ENCODE measurements at places on chromosomes 13 and 19. TPM values are rescaled to one million over a fixed set of nuclear protein-coding genes. Genes with fewer than 3 reads are reported as not detected.

DNA sequence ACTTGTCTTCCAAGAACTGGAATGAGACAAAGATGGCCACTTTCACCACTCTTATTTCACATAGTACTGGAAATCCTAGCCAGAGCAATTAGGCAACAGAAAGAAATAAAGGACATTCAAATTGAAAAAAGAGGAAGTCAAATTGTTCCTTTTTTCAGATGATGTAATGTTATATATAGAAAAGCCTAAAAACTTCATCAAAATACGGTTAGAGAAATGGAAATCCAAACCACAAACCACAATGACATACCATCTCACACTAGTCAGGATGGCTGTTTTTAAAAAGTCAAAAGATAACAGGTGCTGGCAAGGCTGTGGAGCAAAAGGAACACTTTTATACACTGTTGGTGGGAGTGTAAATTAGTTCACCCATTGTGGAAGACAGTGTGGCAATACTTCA is 113.3 kb upstream of the SPRY2 start:
- no peaks in the 10 kb centered on the region for H3K36me3 ChIP-seq
- no peaks in the 10 kb centered on the region for H3K4me1 ChIP-seq
- H3K4me3 ChIP-seq = no peak overlapping the region

DNA sequence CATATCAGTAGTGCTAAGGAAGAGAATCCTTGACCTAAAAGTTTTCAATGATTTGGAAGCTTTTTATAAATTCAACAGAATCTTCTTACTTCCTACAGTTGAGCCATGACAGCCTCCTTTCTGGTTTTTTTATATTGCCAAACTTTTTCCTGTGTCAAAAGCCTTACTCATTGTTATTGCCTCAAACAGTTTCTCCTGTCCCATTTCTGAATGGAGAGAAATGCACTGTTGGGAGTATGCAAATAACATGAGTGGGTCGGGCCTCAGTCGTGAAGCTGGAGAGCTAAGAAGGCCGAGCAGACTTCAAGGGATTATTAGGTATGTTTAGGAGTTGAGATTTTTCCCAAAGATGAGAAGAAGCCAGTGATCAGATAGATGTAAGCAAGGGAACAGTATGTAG is 766.4 kb upstream of the KLHL1 start:
- H3K4me3 ChIP-seq = no peak overlapping the region
- H3K36me3 ChIP-seq = no peaks in the 10 kb centered on the region
- no peaks in the 10 kb centered on the region for H3K4me1 ChIP-seq
- no peak overlapping the region for H3K27ac ChIP-seq
- DNase-seq = no peak

GRCh38 chr13:35387682-35388250 is 88.7 kb downstream of the MAB21L1 start:
- H3K4me3 ChIP-seq = no peak overlapping the region
- no peaks in the 10 kb centered on the region for H3K36me3 ChIP-seq
- H3K27ac ChIP-seq = no peak overlapping the region
- no peak for DNase-seq

- H3K27ac ChIP-seq = no peak overlapping the region
- H3K27me3 ChIP-seq = no peaks in the 10 kb centered on the region
- no peaks in the 10 kb centered on the region for H3K4me1 ChIP-seq
- no peaks in the 10 kb centered on the region for H3K36me3 ChIP-seq
- no peak overlapping the region for H3K4me3 ChIP-seq
These were observed 14.7 kb downstream of the TEX30 start for GRCh38 chr13:102758842-102759241.

GRCh38 chr19:48796298-48797083 is 14.3 kb downstream of the BCAT2 start:
- peak overlapping the region; percentile 9 for H3K27ac ChIP-seq
- DNase-seq = no peak
- peaks cover 3% of the 10 kb centered on the region for H3K4me1 ChIP-seq

Gene MLLT1
- 14.4 TPM for polyA plus RNA-seq

Gene ARMC6
- 23.0 TPM for polyA plus RNA-seq

Gene FCAR
- not detected for polyA plus RNA-seq

Gene STAP2
- polyA plus RNA-seq = 1.7 TPM

Gene FUT3
- polyA plus RNA-seq = not detected

DNA sequence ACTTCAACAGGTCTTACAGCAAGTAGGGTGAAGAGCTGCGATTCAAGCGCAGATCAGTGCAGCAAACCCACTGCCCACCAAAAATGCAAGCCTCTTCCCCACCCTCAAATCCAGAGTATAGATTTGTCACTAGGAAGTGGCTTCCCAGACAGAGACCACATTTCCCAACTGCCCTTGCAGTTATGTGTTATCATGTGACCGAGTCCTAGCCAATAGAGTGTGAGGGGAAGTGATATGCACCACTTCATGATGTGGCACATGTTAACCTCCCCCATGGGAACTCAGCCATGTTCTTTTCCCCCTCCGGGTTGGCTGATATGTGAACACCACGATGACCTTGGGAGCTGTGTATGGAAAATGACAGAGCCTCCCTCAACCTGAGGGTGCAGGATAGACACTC is 50.8 kb downstream of the MBD3L2B start:
- H3K27ac ChIP-seq = no peak overlapping the region
- H3K27me3 ChIP-seq = no peaks in the 10 kb centered on the region
- no peaks in the 10 kb centered on the region for H3K4me1 ChIP-seq
- DNase-seq = no peak
- no peaks in the 10 kb centered on the region for H3K36me3 ChIP-seq

- H3K27ac ChIP-seq = peak overlapping the region; percentile 95
- H3K4me3 ChIP-seq = peak overlapping the region; percentile 91
- no peak for DNase-seq
These were observed 1.6 kb downstream of the REXO1 start for GRCh38 chr19:1846517-1847204.

Gene PPP1R13L
- polyA plus RNA-seq = 1.2 TPM

Gene CEACAM4
- polyA plus RNA-seq = not detected

GRCh38 chr19:42433503-42434260 is 6.5 kb upstream of the LIPE start:
- no peak overlapping the region for H3K4me3 ChIP-seq
- no peaks in the 10 kb centered on the region for H3K27me3 ChIP-seq
- H3K36me3 ChIP-seq = no peaks in the 10 kb centered on the region

GRCh38 chr13:35687336-35687735 is 210.8 kb upstream of the MAB21L1 start:
- no peak overlapping the region for H3K27ac ChIP-seq
- H3K4me3 ChIP-seq = no peak overlapping the region
- no peak for DNase-seq
- H3K36me3 ChIP-seq = no peaks in the 10 kb centered on the region
- no peaks in the 10 kb centered on the region for H3K27me3 ChIP-seq

GRCh38 chr13:103517066-103517767 is 451.0 kb upstream of the SLC10A2 start:
- no peaks in the 10 kb centered on the region for H3K36me3 ChIP-seq
- DNase-seq = no peak
- no peaks in the 10 kb centered on the region for H3K4me1 ChIP-seq
- no peaks in the 10 kb centered on the region for H3K27me3 ChIP-seq

- DNase-seq = peak; percentile 13
- H3K36me3 ChIP-seq = no peaks in the 10 kb centered on the region
- no peaks in the 10 kb centered on the region for H3K4me1 ChIP-seq
- H3K27me3 ChIP-seq = no peaks in the 10 kb centered on the region
- no peak overlapping the region for H3K4me3 ChIP-seq
These were observed 671.0 kb downstream of the PCDH9 start for GRCh38 chr13:66559093-66559492.

GRCh38 chr13:70923863-70924752 is 815.9 kb upstream of the KLHL1 start:
- no peaks in the 10 kb centered on the region for H3K36me3 ChIP-seq
- peak; percentile 44 for DNase-seq
- no peaks in the 10 kb centered on the region for H3K4me1 ChIP-seq
- no peak overlapping the region for H3K4me3 ChIP-seq
- H3K27ac ChIP-seq = no peak overlapping the region

DNA sequence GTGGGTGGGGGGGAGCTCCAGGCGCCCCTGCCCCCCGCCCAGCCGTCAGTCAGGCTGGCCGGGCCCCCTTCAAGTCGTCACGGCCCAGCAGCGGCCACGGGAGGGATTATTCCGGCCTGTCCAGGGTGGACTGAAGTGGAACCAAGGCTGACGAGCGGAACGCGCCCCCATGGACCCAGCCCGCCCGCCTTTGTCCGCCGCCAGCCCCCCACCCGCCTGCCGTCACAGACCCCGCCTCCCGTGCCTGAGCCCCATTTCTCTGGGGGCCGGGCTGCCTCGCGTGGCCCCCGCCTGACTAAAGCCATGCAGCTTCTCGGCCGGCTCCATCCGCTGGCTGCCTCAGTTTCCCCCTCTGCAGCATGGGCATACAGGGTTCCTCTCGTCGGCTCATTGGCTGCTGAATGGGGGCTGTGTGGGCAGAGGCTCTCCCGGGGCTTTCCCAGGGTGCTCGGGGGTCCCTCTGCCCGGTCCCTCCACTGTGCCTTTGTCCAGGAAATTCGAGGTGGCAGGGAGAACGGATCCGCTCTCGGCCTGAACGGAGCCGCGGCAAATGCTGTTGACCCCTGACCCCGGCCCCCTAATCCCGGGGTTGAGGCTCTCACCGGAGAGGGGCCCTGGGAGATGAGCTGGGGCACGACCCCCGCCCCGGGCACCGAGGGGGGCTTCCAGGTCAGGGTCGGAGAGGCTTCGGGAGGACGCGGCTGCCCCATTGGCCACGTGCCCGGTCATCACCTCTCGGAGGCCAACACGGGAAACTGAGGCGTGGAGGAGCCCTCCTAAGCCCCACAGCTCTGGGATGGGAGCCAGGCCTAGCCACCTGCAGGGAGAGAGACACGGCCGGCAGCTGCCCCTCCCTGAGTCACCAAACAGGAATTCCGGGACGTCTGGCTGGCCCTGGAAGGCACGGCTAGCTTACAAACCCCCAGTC is 27.4 kb downstream of the EFNA2 start:
- no peak overlapping the region for H3K4me3 ChIP-seq
- H3K27ac ChIP-seq = no peak overlapping the region
- DNase-seq = peak; percentile 77
- H3K27me3 ChIP-seq = peaks cover 17% of the 10 kb centered on the region

DNA sequence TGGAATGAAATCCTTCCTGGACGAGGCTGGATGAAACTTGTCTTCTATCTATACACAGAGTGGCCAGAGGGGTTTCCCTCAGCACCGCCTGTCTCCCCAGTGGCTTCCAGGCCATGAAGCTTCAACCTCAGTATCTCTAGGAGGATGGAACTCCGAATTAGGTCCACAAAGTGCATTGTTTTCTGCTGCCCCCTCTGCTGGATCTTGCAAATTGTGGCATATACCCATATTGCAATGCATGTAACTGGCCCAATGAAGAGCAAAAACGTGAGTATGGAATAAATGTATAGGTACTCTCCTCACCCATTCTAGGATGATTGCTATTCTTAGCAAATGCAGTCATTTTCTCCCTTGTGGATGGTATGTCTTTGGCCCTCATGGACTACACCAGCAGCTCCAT is 14.7 kb upstream of the LILRB4 start:
- H3K27me3 ChIP-seq = no peaks in the 10 kb centered on the region
- no peaks in the 10 kb centered on the region for H3K36me3 ChIP-seq
- no peaks in the 10 kb centered on the region for H3K4me1 ChIP-seq

DNA sequence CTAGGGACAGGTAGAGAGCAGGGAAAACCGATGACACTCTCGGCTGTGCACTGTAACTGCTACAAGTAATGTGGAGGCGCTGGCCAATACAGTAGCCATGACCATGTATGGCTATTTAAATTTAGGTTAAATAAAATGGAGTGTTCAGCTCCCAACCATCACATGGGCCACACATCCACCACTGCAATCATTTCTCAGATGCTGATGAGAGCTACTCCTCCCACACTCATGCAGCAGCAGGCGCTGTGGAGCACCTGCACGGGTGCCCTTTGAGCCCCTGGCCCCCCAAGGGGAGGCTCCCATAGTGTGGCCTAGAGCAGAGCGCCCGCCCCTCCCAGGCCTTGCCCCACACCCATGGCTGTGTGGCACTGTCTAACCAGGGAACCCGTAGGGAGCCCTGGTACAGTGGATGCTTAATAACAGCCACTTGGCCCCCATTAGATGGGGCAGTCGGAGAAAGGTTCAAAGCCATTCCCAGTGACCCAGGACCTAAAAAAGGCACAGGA is 6.0 kb downstream of the ACP4 start:
- no peaks in the 10 kb centered on the region for H3K27me3 ChIP-seq
- no peak overlapping the region for H3K27ac ChIP-seq
- DNase-seq = no peak
- no peak overlapping the region for H3K4me3 ChIP-seq

DNA sequence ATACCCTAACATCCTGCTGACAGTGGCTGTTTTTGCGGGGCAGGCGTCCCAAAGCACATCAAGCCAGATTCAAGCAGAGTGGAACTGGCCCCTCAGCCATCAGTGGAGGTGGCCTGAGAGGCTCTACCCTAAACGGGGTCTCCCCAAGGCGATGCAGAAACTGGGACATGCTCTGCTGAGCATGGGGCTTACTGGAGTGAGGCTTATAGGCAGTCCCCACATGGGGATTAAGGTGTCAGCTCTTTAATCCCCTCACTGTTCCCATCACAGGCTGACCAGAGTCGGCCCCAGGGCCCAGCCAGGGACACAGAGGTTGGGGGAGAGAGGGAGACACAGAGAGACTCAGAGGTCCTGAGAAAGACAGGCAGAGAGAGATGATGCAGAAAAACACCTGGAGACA is 17.0 kb downstream of the CYP2F1 start:
- DNase-seq = no peak
- no peak overlapping the region for H3K27ac ChIP-seq
- H3K4me1 ChIP-seq = no peaks in the 10 kb centered on the region
- no peaks in the 10 kb centered on the region for H3K36me3 ChIP-seq

DNA sequence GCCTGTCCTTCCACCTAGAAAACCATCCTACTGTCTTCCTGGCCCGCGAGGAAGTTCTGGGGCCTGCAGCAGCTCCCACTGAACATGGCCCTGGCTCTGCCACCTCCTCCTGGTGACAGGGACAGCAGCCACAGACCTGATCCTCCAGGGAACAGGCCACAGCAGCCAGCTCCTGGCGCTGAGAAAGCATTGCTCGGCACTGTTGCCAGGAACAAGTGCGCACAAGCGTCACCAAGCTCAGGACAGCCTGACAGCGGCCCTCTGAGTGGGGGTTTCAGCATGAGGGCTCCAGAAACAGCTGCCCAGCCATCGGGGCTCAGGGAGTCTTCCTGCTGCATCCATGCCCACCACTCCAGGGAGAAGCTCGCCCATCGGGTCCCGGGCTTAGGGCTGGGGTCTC is 21.9 kb downstream of the AP3D1 start:
- no peaks in the 10 kb centered on the region for H3K27me3 ChIP-seq
- H3K4me3 ChIP-seq = no peak overlapping the region
- no peaks in the 10 kb centered on the region for H3K4me1 ChIP-seq

DNA sequence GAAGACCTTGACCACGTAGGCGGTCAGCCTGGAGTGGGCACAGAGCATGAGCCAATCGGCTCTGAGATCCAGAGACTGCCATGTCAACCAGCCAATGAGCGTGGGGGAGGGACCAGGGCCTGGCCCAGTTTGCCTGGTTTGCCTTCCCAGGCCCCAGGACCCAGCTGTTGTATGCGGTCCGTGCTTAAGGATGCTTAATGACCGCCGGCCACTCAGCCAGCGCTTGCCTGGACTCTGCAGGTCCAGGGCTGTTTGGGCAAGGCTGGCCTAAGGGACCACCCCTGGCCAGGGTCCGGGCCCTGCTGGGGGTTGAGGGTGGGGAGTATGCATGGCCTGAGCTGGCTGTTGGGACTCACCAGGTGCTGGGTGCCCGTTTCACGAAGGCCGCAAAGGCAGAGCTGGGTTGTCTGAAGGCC is 23.1 kb upstream of the TNFSF14 start:
- no peaks in the 10 kb centered on the region for H3K27me3 ChIP-seq
- H3K4me3 ChIP-seq = no peak overlapping the region
- no peak overlapping the region for H3K27ac ChIP-seq

Gene FBN3
- polyA plus RNA-seq = not detected
